Activated T-helper 17 cell treated with anti-CD3 and anti-CD28 coated beads, Interleukin-2, amount 50 U/mL, for 72 hours (primary cell): ENCODE measurements at places on chromosomes 3 and 15.

DNA sequence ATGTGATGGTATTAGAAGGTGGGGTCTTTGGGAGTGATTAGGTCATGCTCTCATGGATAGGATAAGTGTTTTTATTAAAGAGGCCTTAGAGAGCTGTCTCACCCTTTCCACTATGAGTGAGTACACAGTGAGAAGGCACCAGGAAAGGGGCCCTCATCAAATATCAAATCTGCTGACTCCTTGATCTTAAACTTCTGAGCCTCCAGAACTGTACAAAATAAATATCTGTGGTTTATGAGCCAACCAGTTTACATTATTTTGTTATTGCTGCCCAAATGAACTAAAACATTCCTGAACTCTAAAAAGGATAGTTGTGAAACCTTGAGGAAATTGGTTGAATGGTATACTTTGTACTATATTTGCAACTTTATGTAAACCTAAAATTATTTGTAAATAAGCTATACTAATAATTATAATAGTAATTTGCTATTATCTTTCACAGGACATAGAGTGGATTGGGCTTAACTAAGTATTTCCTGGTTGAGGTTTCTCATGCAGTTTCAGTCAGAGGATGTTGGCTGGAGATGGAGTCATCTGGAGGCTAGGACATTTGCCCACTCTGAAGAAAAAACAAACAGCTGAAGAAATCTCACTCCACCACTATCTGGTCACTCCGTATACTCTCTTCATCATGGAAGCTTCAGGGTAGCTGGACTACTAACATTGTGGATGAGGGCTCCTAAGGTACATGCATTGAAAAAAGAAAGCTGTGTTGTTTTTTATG is 1068.6 kb upstream of the CADM2 start:
- no peak for ATAC-seq

GRCh38 chr15:82020625-82021394 is 25.0 kb downstream of the MEX3B start:
- ATAC-seq = no peak

DNA sequence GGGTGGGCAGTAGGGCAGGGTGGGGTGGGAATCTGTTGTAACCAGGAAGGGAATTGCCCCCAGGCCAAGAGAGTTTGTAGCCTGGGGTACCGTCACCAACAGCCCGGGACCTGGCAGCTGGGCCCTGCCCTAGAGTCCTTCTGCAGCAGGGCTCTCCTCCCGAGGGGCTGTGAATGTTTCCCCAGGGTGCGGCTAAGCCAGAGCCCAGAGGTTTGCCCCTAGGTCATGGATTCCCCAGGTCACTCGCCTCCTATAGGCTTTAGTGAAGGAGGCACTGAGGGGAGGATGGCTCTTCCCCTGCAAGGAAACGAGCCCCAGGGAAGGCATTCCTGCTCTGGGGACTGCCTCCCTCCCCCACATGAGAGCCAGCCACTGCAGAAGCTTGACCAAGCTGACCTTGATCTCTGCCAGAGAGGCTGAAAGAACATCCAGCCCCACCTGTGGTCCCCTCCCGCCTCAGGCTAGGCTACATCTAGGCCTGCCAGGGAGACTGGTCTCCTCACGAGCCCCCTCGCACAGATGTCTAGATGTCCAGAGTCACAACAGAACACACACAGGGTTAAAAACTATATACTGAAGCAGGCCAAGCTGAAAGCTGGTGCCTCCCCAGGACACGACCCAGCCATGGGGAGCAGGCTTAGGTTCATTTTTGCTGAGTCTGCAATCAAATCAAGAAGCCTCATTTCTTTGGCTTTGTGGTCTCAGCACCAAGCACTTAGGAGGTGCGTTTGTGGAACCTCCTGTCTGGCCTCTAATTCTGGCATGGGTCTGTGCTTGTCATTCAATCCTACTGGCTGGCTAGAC is 69.1 kb upstream of the TAMM41 start:
- no peak for ATAC-seq

- no peak for ATAC-seq
Measured at GRCh38 chr3:175288621-175289020, 429.5 kb downstream of the NAALADL2 start.

GRCh38 chr3:131728898-131729642 is 226.3 kb upstream of the MRPL3 start:
- ATAC-seq = no peak

GRCh38 chr15:78650022-78650421 is 9.0 kb upstream of the CHRNB4 start:
- no peak for ATAC-seq

DNA sequence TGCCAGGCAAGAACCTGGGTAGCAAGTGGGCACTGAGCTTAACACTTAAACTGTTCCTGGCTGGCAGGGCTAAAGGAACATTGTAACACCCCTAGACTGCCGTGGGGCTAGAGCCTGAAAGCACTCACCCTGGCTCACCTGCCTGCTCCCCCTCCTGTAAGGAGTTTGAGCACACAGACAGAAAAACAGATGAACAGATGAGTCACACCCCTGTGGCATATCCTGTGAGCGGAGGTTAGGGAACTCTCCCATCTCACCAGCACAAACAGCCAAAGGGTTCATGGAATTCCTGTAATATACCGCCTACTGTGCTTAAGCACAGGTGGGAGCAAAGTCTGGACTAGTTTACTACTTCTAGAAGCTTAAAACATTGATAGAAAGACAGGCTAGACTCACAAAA is 300.1 kb downstream of the ROBO1 start:
- no peak for ATAC-seq

- ATAC-seq = no peak
Measured at GRCh38 chr15:64146041-64146440, 5.5 kb upstream of the SNX22 start.

- no peak for ATAC-seq
Measured at GRCh38 chr3:23455084-23455483, 252.0 kb downstream of the UBE2E2 start.

DNA sequence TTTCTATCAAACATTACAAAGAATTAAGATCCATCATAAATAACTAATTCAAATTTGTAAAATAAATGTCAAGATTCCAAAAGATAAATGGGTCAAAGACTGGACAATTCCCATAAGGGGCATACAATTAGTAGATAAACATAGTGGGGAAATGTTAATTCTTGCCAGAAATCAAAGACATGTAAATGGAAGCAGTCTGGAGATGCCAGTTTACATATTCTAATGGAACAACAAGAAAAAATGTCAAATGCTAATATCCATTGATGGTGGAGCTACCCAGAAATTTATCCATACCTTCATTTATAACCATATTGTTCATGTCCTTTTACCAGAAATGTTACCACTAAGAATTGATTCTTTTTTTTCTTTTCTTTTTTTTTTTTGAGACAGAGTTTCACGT is 13.7 kb upstream of the LIPC start:
- no peak for ATAC-seq

- ATAC-seq = no peak
Measured at GRCh38 chr3:15514663-15515340, 6.7 kb downstream of the COLQ start.

DNA sequence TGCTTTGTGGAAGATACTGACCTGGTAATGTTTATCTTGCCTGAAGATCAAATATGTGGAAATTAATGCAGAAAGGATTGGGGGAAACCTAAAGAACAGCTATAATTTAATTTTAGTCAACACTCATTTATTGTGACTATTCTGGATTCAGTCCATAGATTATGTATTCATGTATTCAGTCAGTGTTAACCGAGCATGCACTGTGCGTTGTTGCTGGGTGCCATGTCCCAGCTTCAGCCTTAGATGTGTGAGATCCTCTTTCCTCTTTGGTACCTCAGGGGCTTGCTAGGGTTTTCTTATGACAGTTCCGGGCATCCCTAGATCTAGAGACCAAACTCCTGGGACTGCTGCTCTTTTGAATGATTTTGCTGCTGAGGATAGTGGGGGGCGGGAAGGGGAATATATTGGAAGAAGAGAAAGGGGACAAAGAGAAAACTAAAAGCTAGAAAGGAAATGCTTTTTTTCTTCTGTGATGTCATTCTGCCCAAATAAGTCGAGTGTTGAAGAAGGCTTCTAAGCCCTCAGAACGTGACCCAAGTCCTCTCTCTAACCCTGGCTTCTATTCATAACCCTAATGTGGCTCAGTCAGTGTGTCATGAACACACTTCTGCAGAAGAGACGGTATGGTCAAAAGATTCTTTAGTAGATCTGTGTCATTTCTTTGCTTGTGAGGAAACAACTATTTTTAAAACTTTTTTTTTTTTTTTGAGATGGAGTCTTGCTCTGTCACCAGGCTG is 33.5 kb downstream of the STARD9 start:
- ATAC-seq = peak; percentile 80

DNA sequence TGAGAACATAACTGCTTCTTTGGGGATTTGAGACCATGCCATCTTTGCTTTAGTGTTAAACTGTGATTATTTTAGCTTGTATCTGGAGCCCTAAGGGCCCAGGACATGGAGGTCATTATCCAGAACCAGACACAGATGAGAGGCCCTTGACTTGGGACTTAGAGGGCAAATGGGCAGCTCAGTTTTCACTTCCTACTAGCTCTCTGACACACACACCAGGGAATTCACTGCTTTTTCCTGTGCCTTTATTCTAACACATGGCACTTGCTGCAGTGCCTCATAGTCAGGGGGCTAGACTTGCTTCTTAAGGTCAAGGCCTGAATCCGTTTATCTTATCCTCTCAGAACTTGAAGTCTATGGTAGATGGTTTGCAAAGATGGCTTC is 33.3 kb downstream of the AMOTL2 start:
- no peak for ATAC-seq

DNA sequence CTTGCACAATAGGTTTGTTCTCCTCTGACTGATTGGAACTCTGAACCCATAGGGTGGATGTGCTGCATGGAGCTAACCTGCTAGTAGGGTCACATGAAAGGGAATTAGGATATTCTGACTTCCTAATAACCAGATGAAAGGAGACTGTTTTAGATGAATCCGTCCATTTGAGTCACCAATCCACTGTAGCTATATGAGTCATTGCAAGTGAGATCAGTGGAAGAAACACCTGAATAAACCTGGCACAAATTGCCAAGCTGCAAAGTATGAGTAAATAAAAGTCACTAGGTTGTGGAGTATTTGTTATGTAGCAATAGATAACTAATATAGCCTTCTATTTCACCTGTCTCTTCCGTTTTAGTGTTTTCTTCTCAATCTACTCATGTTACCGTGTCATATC is 584.4 kb downstream of the PDCD6IP start:
- ATAC-seq = no peak
